ENCODE measurements at places on chromosomes 7 and 10.

DNA sequence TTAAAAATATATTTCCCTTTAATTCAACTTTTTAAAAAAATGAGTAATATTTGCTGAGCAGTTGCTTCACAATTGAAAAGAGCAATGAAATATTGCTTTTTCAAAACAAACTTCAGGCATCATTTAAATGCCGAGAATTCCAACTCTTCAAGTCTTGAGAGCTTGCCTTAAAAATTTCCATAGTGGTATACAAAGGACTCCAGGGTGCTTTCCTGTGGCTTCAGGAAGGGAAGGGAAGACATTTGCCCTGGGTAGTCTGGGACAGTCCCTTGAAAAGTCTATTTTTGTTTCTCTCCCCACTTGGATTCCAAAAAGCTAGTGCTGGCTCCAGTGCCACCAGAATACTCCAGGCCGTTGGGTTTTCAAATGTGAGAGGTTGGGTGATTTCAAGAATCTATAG is 71.7 kb downstream of the HYCC1 start:
- no peak for DNase-seq

GRCh38 chr7:91165006-91165845 is 99.0 kb upstream of the FZD1 start:
- DNase-seq, result no peak

DNA sequence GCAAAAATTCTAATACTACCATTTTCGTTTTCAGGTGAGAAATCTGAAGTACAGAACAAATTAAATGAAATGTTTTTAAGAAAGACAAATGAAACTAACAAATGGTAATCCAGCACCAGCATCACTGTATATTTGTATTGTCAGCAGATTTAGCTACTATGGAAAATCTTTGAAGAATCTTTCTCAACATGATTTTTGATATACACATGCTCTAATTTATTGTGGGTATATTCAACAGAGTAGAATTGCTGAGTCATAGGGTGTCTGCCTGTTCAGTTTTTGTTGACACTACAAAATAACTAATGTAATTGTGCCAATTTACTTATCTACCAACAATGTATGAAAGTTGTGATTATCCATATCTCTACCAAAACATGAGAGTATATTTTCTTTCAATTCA is 437.6 kb downstream of the PCDH15 start:
- no peak for DNase-seq

- DNase-seq, result no peak
Observed at GRCh38 chr7:21550821-21551531, 8.1 kb downstream of the DNAH11 start.

DNA sequence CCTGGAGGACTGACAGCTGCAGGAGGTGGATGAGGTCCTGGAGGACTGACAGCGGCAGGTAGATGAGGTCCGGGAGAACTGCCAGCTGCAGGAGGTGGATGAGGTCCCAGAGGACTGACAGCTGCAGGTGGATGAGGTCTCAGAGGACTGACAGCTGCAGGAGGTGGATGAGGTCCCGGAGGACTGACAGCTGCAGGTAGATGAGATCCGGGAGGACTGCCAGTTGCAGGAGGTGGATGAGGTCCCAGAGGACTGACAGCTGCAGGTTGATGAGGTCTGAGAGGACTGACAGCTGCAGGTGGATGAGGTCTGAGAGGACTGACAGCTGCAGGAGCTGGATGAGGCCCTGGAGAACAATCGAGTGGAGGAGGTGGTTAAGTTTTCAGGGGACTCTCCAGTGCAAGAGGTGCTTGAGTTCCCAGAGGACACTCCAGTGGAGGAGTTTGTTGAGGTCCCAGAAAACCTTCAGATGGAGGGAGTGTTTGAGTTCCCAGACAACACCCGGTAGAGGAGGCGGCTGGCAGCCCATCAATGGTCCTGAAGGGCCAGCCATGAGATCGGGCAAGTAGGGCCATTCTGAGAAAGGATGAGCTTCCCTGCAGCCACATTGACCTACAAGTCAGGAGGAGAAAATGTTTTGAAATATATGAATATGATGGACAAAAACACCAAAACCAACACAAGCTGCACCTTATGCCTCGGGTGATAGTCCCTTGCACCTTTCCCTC is 4.7 kb upstream of the EIF5AL1 start:
- DNase-seq, result no peak

DNA sequence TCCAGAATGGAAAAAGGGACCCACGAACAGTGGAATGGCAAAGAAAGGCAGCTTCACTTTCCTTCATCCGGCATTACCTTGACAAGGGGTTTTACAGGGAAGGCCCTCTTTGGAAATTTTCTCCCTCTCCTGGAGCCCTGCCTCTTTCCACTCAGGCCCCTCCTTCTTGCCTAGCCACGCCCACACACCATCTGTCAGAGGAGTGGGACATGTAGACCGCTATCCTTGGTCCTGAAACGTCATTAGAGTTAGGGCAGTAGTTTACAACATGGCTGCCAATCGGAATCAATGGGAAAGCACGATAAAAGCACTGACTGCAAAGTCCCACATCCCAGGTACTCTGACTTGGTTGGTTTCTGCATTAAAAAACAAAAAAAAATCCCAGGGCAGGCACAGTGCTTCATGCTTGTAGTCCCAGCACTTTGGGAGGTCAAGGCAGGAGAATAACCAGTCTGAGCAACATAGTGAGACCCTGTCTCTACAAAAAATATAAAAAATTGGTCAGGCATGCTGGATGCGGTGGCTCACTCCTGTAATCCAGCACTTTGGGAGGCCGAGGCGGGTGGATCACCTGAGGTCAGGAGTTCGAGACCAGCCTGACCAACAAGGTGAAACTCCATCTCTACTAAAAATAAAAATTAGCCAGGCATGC is 96.4 kb downstream of the MARCHF5 start:
- DNase-seq, result no peak

DNA sequence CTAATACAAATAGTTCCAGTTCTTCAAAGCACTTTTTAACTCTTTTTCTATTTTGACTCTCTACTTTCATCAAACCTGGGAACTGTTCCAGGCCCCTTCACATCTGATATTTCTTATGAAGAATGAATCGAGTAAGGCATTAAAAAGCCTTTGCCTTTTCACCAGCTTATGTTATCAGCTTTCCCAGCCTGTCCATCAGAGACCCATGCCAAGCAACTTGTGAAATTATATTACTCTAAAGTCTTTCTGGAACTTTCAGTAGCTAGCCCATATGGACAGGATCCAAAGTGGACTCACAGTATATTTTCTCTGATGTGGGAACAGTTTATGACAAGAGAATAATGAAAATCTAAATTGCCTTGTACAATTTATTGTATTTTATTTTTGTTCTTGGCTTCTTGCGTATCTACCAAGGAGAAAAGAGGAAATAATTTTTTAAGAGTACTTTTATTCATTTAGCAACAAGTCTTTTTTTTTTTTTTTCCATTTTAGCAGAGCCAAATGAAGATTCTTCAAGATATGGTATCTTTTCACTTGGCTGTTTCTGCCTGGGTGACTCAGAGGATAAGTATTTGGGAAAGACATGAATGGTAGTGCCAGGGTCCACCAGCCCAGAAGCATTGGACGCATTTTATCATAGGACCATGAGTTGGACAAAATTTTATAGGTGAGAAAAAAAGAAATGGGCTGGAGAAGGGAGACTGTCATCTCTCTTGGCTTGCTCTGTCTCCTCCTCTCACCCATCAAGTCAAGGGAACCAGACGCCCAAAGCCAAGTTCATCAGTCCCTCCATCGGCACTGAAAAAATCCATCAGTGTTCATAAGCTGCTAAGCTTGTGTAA is 195.8 kb upstream of the NEBL start:
- DNase-seq, result no peak

DNA sequence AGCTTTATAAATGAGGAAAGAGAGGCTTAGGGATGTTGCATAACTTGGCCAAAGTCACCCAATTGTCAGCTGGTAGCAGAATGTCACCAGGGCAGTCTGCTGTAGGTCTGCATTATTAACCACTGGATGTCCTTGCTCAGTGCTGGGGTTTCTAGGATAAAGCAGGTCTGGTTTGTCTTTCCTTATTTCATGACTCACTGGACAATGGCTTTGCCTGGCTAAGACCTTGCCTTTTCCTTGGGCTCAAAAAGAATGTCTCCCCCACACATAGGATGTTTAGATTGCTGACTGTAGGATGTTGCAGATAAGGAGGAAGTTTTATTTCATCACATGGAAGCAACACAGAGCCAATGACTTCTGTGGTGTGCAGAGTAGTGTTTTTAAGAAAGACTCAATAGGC is 29.4 kb downstream of the WDFY4 start:
- DNase-seq, result no peak

GRCh38 chr7:2884161-2884560 is 40.1 kb upstream of the GNA12 start:
- DNase-seq, result no peak

DNA sequence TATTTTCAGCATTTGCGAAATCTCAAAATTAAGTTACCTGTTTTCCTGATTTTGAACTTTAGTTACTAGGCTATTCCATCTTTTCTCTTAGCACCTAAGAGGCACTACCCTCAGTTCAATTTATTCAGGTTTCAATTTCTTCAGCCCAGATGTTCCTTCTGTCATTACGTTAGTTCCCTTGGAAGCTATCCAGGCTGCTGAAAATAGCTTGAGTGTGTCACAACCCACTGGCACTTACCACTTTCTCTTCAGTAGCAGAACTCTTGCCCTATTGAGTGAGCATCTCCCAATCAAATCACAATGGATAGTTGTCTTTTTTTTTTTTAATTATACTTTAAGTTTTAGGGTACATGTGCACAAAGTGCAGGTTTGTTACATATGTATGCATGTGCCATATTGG is 332.7 kb upstream of the LRGUK start:
- no peak for DNase-seq

- DNase-seq, result no peak
Observed at GRCh38 chr7:156162451-156162850, 350.2 kb upstream of the SHH start.

DNA sequence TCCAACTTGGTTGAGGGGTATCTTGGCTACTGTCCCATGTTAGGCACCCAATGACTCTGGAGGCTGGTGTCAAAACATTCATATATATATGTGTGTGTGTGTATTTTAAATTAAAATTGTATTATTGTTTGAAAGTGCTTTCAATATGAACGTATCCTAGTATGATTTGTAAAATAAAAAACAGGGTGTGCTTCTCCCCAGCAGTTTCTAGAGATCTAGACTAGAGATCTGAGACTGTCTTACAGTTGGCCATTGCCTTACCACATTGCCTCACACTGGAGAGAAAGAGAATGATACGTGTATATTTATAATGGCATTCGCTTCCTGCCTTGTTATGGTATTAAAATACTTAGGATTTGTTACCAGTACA is 1.2 kb downstream of the BAG3 start:
- no peak for DNase-seq

DNA sequence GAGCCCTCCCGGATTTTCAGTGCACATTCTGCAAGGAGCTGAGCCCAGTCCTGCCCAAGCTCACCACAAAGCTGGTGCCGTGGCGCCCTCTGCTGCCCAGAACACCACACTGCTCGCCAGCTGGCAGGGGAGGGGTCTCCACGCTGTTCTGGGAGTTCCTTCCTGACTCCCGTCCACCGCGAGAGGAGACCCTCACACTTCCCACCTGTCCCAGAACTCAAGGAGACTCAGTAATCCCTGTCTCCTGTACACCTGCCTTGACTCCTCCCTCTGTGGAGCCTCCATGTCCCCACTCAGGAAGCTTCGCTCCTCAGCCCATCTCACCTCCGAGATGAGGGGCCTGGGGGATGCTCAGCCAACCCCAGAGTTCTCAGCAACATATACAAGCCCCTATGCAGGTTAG is 11.3 kb downstream of the C10orf105 start:
- DNase-seq, result no peak

DNA sequence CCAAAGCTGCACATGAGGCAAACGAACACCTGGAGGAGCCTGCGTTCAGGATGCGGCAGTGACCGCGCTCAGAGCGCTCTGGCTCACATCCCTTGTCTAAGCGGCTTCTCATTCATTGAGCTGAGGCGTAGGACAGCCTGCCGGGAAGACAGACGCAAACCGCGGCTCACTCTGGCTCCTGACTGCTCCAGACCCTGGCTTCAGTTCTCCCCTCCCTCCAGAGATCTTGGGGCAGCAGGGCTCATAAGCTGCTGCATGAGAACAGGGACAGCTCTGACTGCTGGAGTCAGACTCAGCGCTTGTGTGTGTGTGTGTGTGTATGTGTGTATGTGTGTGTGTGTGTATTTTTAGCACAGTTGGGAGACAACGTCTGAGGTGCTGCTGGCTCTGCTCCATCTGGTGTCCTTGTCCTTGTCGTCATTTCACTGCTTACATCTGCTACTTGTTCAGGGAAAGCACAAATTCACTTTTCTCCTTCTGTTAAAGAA is 15.8 kb upstream of the LYZL2 start:
- no peak for DNase-seq

DNA sequence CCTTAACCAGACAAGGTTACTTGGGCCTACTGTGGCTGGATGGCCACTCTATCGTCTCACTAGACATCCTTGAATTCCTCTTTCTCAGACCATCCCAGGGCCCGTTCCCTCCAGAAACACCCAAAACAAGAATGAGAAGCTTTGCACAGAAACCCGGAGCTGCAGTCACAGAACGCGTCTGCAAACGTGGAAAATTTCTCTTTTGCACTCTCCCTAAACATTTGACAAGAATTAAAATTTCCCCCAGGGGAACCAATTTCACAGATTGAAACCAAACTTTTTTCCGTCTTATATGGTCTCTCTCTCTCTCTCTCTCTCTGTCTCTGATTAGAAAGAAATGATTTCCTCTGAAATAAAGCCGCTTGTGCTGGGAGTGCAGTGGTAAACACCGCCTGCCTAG is 120.7 kb downstream of the MKX start:
- DNase-seq, result no peak

DNA sequence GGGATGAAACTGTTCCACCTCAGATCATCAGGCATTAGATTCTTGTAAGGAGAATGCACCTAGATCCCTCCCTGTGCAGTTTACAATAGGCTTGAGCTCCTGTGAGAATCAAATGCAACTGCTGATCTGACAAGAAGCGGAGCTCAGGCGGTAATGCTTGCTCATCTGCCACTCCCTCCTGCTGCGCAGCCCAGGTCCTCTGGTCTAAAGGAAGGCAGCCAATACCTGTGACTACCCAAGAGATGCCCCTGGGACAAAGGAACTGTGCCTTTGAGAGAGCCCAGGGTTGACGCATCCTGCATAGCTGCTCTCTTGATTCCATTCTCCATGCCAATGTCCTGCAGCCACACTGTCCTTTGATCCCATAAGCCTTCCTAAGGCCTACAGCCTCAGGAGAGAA is 73.1 kb downstream of the ADCYAP1R1 start:
- DNase-seq, result no peak

- DNase-seq, result no peak
Observed at GRCh38 chr7:81111358-81111757, 192.5 kb upstream of the SEMA3C start.

DNA sequence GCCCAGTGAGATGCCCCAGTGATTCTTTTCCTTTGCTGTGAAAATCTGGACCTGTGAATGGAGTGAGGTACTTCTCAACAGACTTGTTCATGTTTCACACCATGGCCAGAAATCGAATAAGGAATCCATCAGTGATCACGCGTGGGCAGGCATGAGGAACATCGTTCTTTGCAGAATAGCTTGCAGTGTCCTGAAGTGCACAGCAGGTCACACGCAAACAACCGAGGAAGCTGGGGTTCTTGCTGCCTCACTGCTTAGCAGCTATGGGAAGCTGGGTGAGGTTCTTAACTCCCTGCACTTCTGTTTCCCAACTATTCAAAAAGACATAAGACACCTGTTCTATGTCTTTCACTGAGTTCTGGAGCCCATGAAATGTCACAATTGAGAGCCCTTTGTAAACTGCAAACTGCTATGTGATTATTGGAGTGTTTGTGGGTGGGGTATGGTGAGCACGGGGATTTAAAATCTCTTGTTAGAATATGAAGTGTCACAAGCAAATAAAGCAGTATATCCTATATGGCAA is 253.4 kb downstream of the KIAA1217 start:
- DNase-seq, result no peak

- DNase-seq, result no peak
Observed at GRCh38 chr10:5556576-5556975, 31.8 kb downstream of the CALML3 start.

- DNase-seq, result peak; percentile 95
Observed at GRCh38 chr10:50624413-50624865, 683 bp upstream of the SGMS1 start.
